ENCODE measurements at places on chromosomes 11 and 22.

DNA sequence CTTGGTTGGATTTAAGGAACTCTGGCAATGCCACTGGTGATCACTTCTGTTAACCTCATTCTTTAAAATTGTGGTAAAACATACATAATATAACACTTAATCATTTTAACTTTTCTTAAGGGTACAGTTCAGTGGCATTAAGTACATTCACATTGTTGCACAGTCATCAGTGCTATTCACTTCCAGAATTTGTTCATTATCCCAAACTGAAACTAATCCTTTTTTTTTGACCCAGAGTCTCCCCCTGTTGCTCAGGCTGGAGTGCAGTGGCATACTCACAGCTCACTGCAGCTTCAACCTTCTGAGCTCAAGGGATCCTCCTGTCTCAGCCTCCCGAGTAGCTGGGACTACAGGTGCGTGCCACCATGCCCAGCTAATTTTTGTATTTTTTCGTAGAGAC is 10.6 kb downstream of the ELF5 start:
- DNase-seq, result no peak

GRCh38 chr22:42747701-42748513 is 27.2 kb upstream of the A4GALT start:
- no peak for DNase-seq

DNA sequence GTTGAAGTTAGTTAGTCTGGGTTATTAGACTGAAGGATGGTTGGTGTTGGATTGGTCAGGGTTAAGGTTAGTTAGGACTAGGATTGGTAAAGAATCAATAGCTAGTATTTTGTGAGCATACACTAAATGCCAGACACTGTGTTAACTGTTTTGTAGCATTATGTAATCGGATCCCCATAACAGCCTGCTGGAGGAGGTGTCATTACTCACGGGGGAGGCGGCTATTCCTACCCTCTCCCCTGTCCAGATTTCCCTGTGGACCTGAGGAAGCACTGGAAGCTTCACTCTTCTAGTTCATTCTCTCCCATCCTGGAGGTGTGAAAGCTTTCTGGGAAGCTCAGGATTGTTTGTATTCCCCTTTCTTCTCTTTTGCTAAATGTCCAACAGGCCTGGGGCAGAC is 40.5 kb upstream of the KCNJ11 start:
- no peak for DNase-seq

- DNase-seq, result no peak
These were observed 6.5 kb downstream of the PANX2 start for GRCh38 chr22:50176850-50177536.

DNA sequence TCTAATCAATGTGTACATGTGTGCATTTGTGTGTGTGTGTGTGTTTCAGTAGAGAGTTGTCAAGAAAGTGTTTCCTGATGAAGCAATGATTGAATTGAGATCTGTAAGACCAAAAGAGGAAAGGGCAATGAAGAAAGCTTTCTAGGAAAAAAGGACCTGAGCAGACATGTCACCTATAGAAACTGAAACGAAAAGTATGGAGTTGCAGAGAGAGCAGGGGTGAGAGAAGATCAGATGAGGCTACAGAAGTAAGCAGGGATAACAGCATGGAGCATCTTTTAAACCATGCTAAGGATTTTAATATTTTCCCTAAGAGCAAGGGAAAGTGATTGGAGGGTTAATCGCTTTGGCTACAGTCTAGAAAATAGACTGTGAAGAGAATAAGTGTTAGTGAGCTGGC is 1459.4 kb upstream of the TENM4 start:
- no peak for DNase-seq

GRCh38 chr11:129828301-129828836 is 12.7 kb downstream of the TMEM45B start:
- no peak for DNase-seq

- DNase-seq, result no peak
These were observed 26.2 kb upstream of the LDLRAD3 start for GRCh38 chr11:35917676-35918075.

DNA sequence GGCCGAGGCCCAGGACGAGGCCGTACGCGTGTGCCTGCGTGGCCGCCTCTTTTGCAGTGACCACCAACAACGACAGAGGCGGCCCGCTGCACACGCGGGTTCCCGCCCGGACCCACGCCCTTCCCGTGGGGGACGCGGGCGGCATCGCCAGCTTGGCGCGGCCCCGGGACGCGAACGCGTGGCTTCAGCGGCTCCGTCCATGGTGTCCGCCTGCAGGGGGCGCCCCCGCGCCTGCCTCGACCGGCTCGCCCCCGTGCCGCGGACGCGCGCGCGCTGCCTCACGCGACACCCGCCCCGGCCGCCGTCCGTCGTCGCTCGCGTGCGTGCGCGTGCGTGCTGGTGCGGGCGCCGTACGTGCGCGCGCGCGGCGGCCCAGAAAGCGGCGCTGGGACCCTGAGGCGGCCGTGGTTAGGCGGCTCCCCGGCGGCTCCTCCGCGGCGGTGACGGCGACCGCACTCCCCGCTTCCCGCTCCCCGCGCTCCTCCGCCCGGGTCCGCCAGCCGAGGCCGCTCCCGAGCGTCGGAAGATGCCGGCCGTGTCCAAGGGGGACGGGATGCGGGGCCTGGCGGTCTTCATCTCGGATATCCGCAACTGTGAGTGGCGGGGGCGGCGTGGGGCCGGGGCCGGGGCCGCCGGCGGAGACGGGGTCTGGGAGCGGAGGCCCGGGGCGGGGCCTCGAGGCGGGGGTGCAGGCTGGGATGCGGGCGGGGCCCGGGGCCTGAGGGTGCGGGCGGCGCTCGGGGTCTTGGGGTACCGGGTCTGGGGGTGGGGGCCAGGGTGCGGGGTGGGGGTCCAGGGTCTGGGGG is at the start of gene AP2A2:
TSS of gene AP2A2 (plus strand) at position 375 of the 806 bp plus-strand sequence. CDS start at position 527, 152 bp downstream.
- DNase-seq, result peak; percentile 95

DNA sequence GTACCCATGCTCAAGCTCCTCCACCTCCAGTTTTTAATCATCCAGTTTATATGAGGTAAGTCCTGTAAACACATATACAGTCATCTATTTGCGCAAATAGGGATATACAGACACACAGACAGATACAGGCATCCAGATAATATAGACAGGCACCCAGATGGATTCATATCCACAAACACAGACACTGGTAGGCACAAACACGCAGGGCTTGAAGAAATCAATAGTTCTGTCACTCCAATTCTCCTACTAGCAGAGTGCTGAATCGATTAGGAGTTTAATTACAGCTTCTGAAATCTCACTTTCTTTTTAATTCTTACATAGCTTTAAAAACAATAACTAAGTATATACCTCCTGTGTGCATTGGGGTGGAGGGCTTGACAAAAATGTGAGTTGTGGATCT is 56.0 kb downstream of the INSC start:
- DNase-seq, result no peak

- DNase-seq, result no peak
These were observed 9.9 kb downstream of the TTC12 start for GRCh38 chr11:113324250-113324649.

DNA sequence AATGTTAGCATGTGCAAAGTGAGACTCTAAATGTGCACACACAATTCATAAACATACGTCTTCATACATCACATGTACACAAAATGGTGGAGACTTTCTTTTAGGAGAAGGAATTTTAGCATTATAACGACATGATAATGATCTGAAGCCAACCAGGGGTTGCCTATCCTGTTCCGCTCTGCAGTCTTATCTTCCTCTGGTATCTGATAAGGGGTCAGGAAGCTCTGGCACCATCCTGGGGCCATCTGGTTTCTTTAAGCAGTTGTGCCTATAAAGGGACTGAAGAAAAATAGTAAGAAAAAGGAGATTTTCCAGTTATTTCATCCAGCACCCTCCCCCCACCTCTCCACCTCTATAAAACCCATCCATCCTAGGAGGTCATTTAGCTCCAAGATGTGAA is 5.8 kb upstream of the NUP50 start:
- no peak for DNase-seq

GRCh38 chr11:65854852-65855837 is 2.8 kb downstream of the CFL1 start:
- DNase-seq, result no peak

GRCh38 chr22:25159028-25159427 is 40.6 kb upstream of the CRYBB3 start:
- DNase-seq, result no peak

DNA sequence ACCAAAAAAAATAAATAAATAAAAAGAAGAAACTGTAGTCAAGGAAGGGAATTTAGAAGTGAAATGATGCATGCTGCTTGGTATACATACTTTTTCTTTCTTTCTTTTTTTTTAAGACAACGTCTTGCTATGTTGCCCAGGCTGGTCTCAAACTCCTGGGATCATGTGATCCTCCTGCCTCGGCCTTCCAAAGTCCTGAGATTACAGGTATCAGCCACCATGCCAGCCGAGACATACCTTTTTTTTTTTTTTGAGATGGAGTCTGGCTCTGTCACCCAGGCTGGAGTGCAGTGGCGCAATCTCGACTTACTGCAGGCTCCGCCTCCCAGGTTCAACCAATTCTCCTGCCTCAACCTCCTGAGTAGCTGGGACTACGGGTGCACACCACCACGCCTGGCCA is 21.7 kb upstream of the ARRB1 start:
- DNase-seq, result no peak

GRCh38 chr11:74480688-74481417 is 12.7 kb downstream of the LIPT2 start:
- DNase-seq, result no peak

DNA sequence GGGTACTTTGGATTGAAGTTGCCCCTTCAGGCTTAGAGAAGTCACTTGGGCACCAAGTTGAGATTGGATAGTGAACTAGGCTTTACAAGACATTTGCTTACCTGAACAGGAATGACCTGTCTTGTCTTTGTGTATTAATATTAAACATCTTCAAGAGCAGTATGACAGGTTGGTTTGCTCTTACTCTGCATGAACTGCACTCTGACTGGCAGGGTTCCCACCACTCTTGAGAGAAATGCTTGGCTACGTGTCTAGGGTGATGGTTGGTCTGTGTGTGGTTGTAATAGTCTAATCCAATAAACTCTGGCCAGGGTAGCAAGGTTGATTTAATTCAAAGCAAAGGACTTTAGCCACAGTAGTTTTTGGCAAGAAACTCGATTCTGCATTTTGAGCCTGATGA is 20.1 kb upstream of the SPTBN2 start:
- no peak for DNase-seq

GRCh38 chr11:15675683-15676082 is 561.0 kb downstream of the INSC start:
- no peak for DNase-seq

DNA sequence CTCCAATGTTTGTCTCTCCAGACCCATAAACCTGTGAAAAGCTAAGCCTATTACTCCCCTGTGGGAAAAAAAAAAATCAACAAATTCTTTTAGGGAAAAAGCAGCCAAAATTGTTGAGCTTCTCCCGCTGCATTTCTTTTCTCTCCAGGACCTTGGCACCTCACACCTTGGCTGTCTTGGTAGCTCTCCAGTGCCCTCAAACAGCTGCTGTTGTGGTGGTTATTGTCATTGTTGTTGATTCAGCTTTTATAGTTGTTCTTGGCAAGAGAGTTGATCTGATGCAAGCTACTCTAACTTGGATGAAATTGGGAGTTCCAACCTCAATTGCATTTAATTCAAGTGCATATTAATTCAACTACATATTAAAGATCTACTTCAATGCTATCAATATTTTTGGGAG is 516.9 kb upstream of the LARGE1 start:
- DNase-seq, result no peak

DNA sequence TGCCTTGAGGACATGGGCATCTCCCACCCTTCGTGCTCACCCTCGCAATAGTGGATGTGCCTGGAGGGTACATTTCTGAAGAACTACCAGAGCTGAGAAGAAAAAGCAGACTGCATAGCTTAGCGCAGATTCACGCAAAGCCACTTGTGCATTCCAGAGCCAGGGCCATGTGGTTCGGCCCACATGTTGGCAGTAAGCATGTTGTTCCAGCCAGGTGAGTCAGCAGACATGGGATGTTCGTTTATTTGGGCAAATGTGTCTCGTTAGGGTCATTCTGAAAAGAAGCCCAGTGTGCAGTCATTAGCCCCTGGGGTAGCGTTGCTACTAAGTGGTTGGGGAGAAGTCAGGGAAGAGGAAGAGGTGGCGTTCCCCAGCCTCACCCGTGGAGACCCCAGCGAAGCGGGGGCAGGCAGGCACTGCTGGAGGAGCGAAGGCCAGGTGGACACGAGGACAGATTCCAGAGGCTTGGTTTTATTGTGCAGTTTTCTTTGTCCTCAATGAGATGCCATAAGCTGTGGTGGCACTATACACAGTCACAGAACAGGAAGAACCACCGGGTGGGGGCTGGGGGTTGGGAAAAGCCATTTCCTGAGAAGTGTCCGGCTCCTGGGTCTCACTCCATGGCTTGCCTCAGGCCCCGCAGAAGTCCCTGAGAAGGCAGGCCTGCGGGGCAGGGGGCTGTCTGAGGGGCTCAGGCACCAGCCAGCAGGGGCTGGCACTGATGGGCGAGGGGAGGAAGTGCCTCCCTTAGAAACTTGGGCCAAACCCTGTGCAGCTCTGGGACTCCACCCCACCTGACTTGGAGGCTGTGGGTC is 5.0 kb downstream of the THY1 start:
- no peak for DNase-seq

GRCh38 chr11:123405123-123405592 is 24.9 kb upstream of the GRAMD1B start:
- no peak for DNase-seq

DNA sequence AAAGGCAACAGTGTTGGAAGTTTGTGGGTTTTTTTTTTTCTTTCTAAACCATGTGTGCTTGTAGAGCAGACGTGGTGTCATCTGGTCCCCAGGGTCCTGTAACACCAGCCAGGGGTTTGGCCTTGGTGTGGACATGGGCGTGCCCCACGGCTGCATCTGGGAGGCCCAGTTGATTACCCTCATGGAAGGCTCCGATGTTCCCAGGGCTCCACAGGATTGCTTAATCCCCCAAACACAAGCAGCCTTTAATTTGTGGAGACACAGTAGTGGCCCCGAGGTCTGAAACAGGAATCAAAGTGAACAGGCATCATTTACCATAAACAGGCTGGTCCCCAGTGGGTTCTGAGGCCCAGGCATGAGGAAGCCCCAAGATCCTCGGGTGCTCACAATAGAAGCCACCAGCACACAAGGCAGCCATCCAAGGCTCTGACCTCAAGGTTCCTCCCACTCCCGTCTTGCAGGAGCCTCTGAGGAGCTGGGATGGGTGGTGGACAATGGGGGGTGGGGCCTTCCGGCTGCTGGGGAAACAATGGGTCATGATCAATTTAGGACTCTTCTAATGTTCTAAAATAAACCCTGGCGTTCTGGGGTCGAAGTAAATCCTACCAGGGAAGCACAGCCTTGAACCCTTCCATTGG is 115.0 kb upstream of the CD82 start:
- no peak for DNase-seq

- no peak for DNase-seq
These were observed 18.8 kb downstream of the RASD2 start for GRCh38 chr22:35559354-35560005.

DNA sequence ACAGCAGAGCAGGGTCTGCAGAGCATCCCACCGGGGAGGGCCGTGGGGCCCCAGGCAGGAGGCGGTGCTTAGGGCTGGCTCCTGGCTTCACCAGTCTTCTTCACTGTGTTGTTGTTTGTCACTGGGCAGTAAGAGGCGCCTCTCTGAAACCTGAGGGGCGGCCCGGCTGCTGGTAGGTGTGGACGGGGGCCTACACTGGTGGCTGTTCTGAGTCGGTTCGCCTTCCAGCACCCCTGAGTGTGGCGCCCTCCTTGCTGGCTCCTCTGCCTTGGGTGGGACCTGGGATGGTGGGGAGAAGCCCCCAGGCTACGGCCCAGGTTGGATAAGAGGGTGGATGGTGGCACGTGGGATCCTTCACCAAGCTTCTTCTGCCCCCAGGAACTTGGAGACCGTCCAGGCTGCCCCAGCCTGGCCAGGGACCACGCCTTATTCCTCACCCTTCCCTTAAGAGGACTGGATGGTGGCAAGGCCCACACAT is 10.4 kb upstream of the GRAMD4 start:
- no peak for DNase-seq

- no peak for DNase-seq
These were observed 5.8 kb upstream of the ZNF74 start for GRCh38 chr22:20388200-20388599.

GRCh38 chr11:61752117-61752924 is at the start of gene MYRF:
Gene MYRF, plus strand, starts transcription at chr11:61752636. Its CDS starts 109 bp downstream, at chr11:61752745.
- peak; percentile 72 for DNase-seq
